ENCODE measurements at places on chromosomes 4 and X.

GRCh38 chr4:128635141-128635954, 174.2 kb upstream of the JADE1 start:
- peak; percentile 73 for DNase-seq

DNA sequence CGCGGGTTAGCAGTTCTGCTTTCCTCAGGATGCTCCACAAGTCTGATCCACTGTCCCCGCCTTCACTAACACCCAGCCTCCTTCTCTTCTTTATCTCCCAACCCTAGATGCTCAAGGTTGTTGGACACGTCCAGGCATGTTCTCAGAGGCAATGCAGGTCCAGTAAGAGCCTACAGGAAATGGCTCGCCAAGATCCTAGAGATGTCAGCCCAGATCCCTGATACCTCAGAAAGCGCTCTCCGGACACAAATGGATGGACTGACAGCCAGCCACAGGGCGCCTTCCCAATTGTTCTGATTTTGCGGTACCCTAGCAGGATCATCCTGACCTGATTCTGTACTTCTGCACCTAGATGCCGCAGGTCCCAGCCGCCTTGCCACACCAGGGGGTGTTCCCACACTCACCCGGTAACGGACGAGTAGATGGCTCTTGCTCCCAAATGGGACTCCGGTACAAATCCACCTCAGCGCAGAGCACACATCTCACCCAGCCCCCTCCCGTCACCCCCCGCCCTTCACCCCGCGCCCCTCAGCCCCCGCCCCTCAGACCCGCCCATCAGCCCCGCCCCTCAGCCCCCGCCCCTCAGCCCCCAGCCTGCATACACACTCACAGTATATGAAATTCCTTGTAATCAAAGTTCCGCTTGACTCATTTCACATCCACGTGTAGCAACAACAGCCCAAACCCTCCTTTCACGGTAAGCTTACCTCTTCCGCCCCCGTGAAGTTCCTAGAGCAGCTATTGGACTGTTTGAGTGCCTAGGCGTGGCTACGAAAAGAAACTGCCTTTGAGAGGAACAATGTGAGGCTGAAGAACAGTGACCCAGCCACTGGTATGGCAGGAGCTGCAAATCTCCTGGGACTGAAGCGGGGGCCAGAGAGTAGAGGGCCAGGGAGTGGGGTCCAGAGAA, at the start of gene EDA2R:
EDA2R (minus strand) TSS at position 488 of the 910 bp plus-strand sequence. CDS start 23,058 bp downstream, outside the sequence.
- DNase-seq, result no peak

DNA sequence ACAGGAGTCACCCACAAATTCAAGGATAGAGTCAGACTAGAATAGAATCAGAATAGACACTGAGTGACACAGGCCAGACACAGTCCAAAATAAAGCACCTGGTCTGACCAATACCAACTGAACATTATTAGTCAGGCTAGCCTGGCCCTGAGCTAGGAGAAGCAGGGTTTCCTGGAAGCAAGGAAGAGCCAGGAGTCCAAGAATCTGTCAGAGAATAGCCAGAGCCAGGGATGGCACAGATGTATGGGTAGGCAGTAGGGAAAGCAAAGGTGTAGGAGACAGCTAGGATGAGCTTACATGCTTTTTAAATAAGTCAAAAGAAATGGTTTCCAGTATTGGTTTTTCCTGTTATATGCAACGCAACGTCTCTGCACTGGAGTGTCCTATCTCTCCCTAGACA, 3.7 kb downstream of the BTC start:
- no peak for DNase-seq

GRCh38 chr4:7420661-7421040, 14.1 kb downstream of the PSAPL1 start:
- DNase-seq, result no peak

GRCh38 chr4:52853351-52853750, 8.8 kb upstream of the RASL11B start:
- DNase-seq, result no peak

DNA sequence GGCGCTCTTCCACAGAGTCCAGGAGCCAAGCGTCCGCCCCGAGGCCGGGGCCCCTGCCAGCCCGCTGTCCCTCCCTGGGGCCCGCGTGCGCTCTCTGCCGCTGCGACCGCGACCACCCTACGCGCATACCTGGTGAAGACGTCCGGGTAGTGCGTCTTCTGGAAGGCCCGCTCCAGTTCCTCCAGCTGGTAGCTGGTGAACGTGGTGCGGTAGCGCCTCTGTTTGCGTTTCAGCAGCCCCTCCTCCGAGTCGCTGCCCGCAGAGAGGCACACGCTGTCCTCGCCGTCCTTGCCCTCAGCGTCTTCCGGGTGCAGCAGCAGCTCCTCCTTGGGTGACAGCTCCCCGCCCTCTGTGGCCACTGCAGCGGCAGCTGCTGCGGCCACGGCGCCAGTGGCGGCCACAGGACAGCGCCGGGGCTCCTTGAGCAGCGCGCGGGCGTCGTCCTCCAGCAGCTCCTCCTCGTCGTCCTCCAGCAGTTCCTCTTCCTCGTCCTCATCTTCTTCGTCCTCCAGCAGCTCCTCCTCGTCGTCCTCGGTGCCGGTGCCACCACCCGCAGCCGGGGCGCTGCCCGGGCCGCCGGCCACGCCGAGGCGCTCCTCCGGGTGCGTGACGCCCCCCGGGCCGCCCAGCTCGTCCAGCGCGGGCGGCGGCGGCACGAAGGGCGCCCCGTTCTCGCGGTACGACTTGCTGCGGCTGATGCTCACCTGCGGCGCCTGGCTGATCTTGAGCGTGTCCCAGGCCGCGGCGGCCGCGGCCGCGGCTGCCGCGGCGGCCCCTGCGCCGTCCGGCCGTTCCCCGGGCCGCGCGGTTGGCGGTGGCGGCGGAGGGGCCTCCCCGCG, 2.8 kb downstream of the ARX start:
- DNase-seq, result no peak

- DNase-seq, result no peak
Observed at GRCh38 chrX:151984902-151985301, 10.4 kb upstream of the GABRE start.

- no peak for DNase-seq
Observed at GRCh38 chr4:120059036-120059435, 7.6 kb downstream of the MAD2L1 start.
